GM23248 (cell line): ENCODE measurements at places on chromosomes 12 and 14. TPM values are rescaled to one million over a fixed set of nuclear protein-coding genes. Genes with fewer than 3 reads are reported as not detected.

- DNase-seq, result peak; percentile 48
Observed at GRCh38 chr14:67620217-67620785, 581 bp downstream of the ARG2 start.

Gene SLC25A47
- not detected in 2 replicates for total RNA-seq

GRCh38 chr14:105617201-105617777 is 90.9 kb downstream of the TMEM121 start:
- no peak for DNase-seq

Gene SYCP3
- not detected in 2 replicates for total RNA-seq

Gene ASCL1
- not detected in 2 replicates for total RNA-seq

Gene ZFP36L1
- 88.0 and 92.9 TPM in 2 replicates for total RNA-seq

DNA sequence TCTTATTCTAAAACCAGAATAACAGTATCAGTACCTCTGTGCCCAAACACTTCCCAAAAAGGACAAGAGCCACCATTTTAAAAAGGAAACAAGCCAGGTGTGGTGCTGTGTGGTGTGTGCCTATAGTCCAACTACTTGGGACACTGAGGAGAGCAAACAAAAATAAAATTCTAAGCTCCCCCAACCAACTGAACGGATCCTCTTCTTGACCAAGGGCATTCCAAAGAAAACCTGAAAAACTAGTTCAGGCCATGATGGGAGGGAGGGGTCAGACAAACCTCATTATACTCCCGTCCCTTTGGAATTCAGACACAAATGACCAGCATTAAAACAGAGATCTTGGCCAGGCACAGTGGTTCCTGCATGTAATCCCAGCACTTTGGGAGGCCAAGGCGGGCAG is 20.5 kb downstream of the SLC11A2 start:
- no peak for DNase-seq
